ENCODE measurements at places on chromosomes 2 and 18.

- no peak for DNase-seq
Measured at GRCh38 chr2:96118698-96119388, 2.5 kb upstream of the ADRA2B start.

DNA sequence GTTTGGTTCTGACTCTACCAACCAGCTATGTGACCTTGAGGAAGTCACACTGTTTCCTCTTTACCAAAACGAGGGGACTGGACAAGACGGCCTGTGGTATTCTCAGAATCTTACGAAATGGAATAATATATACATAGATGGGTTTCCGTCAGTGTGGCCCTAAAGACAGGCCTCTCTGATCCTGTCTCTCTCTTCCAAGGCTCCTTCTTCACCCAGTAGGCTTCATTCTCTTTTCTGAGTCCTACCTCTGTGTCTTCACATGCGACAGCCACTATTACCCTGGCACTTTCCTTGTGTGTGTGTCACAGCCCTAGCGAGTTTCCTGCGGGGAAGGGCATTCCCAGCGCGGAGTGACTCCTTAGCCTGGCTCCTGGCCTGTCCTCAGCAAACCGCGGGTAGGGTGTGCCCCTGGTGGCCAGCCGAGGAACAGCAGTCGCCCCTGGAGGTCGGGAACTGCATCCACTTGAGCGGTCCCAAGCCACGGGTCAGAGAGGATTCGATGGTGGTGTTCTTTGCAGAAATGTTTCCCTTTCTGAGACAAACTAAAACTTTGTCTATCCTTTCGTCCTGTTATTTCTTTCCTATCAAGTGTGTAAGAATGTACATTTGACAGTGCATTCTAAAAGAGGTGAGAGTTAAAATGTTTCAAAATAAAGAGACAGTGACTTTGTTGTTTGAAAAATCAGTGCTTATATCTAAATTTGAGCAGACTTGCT is 63.3 kb downstream of the RAB31 start:
- DNase-seq, result no peak

- DNase-seq, result no peak
Measured at GRCh38 chr2:23542230-23542789, 157.3 kb downstream of the KLHL29 start.

- DNase-seq, result no peak
Measured at GRCh38 chr2:152730591-152731333, 12.3 kb downstream of the ARL6IP6 start.

DNA sequence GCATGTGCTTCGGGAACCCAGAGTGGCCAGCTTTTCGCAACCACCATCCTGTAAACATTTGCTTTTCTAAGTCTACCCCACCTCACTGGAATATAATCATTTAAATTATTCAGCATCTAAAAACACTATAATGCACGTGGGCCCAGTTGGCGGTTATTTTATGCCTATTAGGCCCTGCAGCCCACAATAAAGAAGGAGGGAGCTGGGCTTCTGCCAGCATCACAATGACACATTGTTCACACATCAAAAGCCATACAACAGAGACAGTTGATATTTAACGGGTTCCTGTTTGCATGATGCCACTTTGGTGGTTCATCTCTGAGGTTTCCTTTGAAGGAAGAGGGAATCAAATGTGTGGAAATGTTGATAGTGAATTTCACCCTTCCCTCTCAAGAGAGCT is 916.0 kb upstream of the CELF4 start:
- no peak for DNase-seq

DNA sequence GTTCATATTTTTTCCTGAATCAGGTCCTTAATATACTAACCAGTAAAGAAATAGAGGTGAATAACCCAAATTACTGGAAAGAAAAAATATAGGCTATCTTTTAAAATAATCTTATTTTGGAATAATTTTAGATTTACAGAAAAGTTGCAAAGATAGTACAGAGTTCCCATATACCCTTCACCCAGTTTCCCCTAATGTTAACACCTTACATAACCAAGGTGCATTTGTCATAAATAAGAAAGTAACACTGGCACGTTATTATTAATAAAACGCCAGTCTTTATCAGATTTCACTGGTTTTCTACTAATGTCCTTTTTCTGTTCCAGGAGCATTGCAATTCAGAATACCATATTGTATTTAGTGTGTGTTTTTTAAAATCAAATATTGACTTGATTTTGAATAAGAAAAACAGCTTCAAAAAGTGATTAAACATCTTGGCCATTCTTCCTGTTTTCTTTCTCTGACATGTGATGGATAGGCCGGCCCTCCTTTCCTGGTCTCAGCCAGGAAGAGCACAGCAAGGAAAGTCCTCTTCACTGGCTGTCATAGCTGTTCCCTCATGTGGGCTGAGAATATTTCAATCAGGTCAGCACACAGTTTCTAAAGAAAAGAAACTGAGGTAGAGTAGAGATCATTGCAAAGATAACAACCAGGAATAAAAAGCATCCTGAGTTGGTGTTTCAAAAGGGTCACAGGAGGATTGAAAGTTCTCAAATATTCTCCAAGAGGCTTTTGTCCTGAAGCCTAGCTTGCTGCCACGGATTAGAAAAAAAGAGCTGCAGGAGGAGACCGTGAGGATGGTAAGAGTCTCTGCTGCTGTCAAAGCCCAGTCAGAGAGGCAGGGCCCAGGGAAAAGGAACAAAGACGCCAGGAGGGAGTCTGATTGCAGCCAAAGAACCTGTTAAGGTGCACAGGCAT is 79.3 kb upstream of the ARL5A start:
- no peak for DNase-seq

DNA sequence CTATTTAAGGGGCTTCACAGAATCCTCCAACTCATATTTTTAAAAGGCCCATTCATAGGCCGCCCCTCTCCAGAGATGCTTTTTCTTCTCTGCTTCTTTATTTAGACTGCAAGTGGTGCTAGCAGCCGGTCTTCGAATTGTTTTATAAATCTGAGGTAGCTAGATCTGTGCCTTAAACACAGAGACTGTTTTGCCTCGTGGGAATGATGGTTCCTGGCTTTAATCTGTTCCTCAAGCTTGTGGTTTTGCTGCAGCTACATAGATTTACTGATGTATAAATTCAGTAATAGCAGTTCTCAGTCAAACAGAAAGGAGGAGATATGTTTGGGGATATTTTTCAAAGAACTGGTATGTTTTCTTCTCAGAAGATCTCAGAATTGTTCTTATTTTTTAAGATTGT is 45.3 kb downstream of the TNFRSF11A start:
- DNase-seq, result no peak

DNA sequence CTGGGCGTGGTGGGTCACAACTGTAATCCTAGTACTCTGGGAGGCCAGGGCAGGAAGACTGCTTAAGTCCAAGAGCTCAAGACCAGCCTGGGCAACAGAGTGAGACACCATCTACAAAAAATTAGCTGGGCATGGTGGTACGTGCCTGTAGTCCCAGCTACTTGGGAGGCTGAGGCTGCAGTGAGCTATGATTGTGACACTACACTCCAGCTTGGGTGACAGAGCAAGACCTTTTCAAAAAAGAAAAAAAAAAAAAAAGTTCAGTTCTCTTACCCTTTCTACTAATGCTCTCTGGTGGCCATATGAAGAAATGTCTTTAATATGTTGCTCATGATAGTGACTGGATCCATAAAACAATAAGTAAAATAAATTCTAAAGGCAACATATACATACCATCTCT is 14.9 kb downstream of the TYW5 start:
- DNase-seq, result peak; percentile 14

- DNase-seq, result no peak
Measured at GRCh38 chr2:189013031-189013430, 38.9 kb downstream of the COL3A1 start.

DNA sequence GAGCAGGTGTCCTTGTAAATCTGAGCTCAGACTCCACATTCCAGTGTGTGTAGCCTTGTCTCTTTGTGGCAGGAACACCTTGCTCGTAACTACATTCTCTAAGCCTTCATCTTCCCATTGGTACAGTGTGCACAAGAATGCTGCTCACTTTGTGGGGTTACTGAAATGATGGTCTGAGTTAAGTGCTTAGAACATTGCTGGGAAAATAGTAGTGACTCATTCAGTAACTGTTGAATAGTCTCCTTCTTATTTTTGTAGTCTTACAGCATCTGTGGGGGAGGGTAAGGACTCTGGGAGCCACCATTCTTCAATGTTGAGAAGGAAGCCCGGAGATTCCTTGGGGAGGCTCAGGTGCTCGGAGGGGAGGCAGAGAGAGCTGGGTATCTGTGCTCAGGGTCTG is 236.0 kb upstream of the HDAC4 start:
- DNase-seq, result no peak

GRCh38 chr18:43247944-43248343 is 29.3 kb downstream of the SYT4 start:
- DNase-seq, result no peak

DNA sequence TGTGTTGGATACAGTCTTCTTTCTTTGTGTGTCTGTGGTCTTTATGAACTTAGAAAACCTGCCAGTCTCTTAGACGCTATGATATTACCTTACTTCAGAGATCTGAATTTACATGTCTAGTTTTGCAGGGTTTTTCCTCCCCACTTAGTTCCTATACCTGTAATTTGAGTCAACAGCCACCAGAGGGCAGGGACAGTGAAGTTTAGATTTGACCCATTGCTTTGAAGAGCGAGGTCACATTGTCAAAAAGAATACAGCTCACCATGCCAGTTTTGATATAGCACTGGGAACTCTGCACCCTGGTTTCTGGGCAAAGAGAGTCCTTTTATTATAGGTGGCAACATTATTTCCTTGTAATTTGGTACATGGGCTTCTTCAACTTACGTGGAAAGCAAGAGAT is 102.3 kb downstream of the MAPK4 start:
- DNase-seq, result no peak

GRCh38 chr2:219688560-219689445 is 61.4 kb downstream of the SLC4A3 start:
- peak; percentile 98 for DNase-seq

- DNase-seq, result no peak
Measured at GRCh38 chr2:19178175-19178574, 180.2 kb downstream of the OSR1 start.

DNA sequence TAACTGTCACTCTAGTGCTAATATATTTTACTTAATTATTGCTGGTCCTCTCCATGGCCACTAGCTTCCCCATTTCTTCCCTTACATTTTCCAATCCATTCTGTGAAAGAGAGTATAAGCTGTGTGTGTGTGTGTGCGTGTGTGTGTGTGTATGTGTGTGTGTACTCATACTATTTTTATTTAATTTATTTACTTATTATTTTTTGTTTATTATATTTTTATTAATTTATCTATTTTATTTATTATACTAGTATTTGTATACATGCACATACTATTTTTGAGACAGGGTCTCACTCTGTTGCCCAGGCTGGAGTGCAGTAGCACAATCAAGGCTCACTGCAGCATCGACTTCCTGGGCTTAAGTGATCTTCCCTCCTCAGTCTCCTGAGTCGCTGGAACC is 59.6 kb downstream of the IKZF2 start:
- no peak for DNase-seq

Data from GM04503 (cell line).